ENCODE measurements at places on chromosomes 11 and 22.

DNA sequence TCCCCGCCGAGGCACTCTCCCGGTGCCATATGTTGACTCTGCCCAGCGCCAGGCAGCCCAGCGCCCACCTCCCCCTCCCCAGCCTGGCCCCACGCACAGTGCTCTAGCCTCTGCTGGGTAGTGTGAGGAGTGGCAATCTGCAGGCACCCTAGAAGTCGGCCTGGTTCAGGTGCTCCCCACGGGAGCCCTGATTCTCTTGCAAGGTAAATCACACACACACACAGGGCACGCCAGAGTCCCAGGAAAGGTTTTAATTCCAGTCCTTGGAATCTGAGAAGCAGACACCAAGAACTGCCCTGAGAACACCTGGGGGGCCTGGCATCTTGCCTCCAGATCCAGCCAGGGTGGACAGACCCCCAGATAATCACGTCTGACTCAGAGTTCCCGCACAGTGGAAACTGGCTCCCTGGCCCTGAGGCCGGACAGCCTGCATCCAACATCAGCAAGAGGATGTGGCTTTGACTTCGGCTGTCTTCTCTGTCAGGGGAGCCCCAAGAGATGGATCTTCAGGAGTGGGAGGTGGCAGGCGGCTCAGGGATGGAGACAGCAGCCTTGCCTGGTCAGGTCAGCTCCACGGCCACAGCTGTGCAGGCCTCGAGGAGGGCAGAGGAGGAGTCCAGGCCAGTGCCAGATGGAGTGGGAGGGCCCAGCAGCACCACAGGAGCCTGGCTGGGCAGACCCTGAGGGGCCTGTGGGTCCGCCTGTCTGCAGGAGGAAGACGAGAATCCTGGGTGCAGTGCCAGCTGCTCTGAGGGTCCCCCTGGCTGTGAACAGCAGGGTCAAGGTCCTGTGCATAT is 1.1 kb upstream of the RIN1 start:
- DNase-seq, result no peak

GRCh38 chr11:74989260-74989638 is 516 bp downstream of the NEU3 start:
- DNase-seq, result no peak

DNA sequence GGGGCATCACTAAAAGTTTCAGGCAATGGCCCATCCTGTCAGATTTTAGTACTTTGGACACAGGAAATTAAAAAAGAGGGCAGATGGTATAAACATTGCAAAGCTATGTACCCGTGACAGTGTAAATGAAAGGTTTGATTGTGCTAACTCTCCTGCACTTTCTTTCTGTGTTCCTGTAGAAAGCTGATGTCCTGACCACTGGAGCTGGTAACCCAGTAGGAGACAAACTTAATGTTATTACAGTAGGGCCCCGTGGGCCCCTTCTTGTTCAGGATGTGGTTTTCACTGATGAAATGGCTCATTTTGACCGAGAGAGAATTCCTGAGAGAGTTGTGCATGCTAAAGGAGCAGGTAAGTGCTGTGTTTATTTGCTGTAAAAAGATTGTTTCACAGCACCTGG is 10.3 kb downstream of the CAT start:
- no peak for DNase-seq

GRCh38 chr11:118111744-118112035 is 24.9 kb upstream of the SMIM35 start:
- no peak for DNase-seq

DNA sequence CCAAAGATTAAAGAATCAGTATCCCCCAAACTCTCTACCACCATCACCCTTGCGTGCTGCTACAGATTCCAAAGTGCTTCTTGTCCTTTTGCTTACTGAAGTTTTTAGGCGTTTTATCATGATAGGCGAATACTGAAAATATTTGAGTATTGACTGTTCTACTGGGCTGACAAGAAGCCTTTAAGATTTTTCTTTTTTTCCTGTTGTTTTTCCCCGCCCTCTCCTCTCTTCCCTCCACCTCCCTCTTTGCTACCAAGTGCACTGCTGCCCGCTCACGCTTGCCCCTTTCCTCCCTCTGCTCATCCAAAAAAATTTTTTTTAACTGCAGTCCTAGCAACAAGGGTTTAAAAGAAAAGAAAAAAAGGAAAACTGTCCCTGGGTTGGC is 679 bp downstream of the SPCS2 start:
- DNase-seq, result no peak

GRCh38 chr11:114401311-114401710 is 845 bp downstream of the RBM7 start:
- no peak for DNase-seq

All from stimulated activated CD4-positive, alpha-beta T cell treated with anti-CD3 and anti-CD28 coated beads, Interleukin-4, amount 100 ng/mL, for 24 hours (primary cell).